ENCODE measurements at places on chromosomes 11 and 22.

DNA sequence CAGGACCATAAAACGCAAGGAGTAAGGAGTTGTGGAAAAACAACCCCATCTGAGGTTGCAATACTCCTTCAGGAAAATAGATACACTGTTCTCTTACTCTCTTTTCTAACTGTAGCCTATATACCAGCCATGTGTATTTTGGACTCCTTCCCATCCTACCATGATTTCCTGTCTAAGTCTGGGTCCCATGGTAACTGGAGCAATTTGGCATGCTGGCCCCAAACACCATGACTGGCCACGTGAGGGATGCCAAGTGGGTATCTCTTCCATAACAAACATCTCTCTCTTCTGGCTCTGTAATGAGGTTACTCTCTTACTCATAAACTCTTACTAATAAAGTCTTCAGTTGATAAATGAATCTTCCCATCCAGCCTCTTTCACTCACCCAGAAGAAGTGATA lies 26.5 kb downstream of the ABTB2 start:
- no peak for DNase-seq

DNA sequence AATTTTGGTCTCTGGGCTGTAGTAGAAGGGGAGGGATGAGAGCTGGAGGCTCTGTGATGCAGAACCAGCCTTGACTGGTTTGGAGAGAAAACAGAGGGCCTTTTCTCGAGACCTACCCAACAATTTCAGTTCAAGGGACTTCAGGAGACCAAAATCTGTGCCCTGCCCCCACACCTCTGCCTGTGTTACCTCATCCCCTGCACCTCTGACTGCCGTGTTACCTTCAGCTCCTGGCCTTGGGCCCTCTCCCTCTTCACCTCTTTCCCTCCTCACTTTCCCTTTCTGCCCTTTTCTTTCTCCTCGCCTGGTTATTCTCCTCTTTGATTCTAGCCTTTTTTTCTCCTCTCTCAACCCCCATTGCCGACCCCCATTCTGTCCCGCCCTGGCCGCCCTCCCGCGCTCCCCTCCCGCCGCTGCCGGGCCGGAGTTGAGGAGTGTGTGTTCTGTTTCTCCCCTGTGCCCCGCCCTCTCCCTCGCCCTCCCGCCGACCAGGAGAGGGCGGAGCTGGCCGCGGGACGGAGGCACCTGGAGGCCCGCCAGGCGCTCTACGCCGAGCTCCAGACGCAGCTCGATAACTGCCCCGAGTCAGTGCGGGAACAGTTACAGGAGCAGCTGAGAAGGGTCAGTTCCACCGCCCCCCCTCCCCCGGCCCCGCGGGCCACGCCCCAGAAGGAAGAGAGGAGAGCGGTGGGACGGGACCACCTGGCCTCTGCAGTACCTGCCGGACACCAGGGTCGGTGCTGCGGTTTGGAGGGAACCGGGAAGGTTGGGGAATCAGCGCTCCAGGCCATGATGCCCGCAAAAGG lies 27.2 kb downstream of the PHLDB1 start:
- DNase-seq = no peak

GRCh38 chr22:19889951-19890350 lies 35.3 kb upstream of the GNB1L start:
- DNase-seq = peak; percentile 38

DNA sequence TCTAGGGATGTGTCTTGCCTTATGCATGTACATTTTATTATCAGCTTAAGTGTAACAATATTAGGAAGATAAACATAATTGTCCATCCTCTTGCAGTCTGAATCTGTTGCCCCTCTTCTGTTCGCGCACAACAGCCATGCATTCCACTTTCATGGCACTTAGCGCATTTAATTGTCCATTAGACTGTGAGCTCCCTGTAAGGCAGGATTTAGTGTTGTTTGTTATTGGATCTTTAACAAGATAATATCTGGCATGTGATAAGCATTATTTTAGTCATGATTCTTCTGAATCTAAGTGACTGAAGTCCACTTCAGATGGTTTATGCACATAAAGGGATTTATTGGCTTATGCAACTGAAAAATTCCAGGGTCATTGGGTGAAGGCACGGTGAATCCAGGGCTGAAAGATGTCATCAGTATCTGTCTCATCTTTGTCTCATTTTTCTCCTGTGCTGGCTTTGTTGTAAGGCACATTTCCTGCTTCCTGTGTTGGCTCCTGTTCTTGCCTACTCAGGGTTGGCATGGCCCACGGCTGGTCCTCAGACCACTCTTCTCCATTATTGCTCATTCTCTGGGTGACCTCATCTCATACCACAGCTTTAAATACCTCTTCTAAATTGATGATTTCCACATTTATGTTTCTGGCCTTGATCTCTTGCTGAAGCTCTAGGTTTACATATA lies 37.6 kb downstream of the ATXN10 start:
- no peak for DNase-seq

DNA sequence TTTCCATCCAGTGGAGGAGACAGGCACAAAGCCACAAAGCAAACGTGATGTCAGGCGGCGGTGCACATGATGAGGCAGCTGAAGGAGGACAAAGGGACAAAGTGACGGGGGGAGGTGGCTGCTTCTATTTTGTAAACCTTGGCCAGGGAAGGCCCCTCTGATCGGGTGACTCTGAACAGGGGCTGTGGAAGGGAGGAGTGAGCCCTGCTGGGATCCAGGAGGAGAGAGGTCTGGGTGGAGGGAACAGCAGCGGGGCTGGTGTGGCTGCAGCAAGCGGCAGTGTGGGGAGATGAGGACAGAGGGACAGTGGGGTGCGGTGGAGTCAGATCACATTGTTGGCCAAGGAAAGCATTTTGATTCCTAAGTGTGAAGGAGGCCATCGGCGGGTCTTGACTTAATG lies 36.7 kb downstream of the SHISAL1 start:
- DNase-seq = no peak

DNA sequence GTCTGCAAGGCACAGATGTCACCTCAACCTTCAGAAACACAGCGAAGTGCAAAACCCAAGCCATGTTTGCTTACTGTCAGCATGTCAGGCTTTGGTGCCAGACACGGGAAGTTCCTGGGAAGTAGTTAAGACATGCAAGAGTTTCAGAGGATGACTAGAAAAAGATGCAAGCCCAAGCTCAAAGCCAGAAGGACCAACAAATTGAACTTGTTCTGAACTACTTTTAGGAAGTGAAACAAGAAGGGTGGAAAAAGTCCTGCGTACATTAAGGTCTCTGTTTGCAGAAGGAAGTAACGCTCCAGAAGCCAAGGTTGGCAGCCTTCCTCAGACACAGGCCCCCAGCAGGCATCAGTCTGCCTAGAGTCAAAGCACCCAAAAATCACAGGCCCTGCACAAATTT lies 2.6 kb downstream of the AP1B1 start:
- DNase-seq = peak; percentile 93

DNA sequence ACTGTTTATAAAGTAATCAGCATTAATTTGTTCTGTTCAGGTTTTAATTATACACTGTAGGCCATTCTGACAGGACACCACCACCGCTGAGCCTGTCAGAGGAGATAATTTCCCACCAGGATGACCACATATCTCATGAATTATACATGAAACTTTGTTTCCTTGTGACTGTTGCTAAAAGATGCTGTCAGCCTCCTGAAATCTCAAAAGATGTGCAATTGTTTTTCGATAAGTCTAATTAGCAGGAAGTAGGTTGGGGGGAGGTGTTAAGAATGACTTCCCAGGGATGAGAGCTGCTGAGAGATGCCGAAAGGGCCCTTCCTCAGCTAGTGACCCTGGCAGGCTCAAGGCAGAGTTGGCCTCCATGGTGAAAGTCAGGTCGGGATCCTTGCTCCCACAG lies 485.4 kb downstream of the SOX6 start:
- DNase-seq = no peak

DNA sequence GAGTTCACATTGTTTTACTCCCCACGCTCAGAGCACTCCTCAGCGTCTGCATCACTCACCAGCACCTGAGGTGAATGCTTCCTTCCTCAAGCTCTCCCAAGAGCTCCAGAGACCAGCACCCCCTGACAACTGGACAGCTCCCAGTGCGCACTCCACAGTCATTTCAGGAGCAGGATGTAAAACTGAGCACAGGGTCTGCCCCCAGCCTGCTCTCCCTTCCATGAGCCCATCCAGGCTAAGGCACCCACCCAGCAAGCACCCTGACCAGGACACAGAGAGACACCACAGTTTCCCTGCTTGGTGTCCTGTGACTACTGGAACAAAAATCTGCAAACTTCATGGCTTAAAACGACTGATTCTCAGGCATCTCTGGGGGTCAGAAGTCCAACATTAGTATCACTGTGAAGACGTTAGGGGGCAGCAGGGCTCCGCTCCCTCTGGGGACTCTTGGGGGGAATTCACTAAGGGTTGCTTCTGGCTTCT lies 3.3 kb downstream of the SCGB1D2 start:
- DNase-seq = peak; percentile 24

- DNase-seq = no peak
These were observed 24.2 kb upstream of the TREH start for GRCh38 chr11:118703563-118704106.

- no peak for DNase-seq
These were observed 31.7 kb upstream of the TMPRSS4 start for GRCh38 chr11:118045191-118045590.

GRCh38 chr11:96393753-96394348 lies 4.0 kb downstream of the JRKL start:
- peak; percentile 60 for DNase-seq

DNA sequence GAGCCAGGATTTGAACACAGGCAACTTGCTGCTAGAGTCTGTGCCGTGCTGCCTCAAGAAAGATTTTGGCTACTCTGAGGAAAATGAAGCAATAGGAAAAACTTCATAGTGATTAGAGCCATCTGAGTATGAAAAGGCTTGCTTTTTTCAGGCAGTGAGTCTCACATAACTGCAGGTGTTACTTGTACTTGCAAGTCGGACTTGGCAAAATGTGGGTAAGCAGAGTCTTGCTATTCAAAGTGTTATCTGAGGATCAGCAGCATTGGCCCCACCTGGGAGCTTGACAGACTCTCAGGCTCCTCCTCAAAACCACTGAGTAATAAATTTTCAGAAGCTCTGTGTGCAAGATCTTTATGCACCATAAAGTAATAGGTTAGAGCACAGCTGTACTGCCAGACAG lies 18.1 kb downstream of the RNF141 start:
- DNase-seq = no peak
